K562 (cell line): ENCODE measurements at places on chromosomes 12 and 14. TPM values are rescaled to one million over a fixed set of nuclear protein-coding genes. Genes with fewer than 3 reads are reported as not detected.

- H3K27ac ChIP-seq: no peak overlapping the region
- no peaks in the 10 kb centered on the region; the same call in 1 of the 2 replicates for H3K4me1 ChIP-seq
- no peaks in the 10 kb centered on the region for H3K36me3 ChIP-seq
- H3K27me3 ChIP-seq: no peaks in the 10 kb centered on the region
- H3K4me3 ChIP-seq: no peak overlapping the region
Measured at GRCh38 chr14:61836184-61836583, 74.0 kb downstream of the SNAPC1 start.

The P2RX4 gene
- total RNA-seq: 12.8 and 14.2 TPM in 2 replicates

The TWF1 gene
- 17.2 and 17.4 TPM in 2 replicates for total RNA-seq

The TMEM19 gene
- 14.1 and 15.7 TPM in 2 replicates for total RNA-seq

DNA sequence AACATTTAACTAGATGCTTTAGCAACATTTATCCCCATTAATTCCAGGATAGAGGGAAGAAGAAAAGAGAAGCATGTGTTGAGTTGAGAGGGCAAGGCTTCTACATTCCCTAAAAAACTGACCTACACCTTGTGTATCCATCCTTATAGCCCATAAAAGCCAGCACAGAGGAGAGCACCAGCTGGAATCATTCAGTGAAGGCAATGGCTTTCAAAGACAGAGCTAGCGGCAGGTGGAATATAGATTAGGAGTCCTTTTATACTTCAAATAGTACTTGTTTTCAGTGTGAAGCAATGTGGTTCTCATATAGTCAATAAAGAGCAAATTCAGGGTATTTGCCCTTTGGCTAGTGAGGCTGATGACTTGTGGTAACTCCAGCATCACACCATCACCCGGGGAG, 94.4 kb downstream of the TBC1D30 start:
- no peak overlapping the region for H3K4me3 ChIP-seq
- H3K36me3 ChIP-seq: no peaks in the 10 kb centered on the region
- no peak for DNase-seq
- no peaks in the 10 kb centered on the region for H3K4me1 ChIP-seq

GRCh38 chr14:47012533-47013280, 361.1 kb upstream of the RPL10L start:
- no peaks in the 10 kb centered on the region for H3K36me3 ChIP-seq
- no peaks in the 10 kb centered on the region for H3K27me3 ChIP-seq
- no peak overlapping the region for H3K27ac ChIP-seq
- H3K4me1 ChIP-seq: no peaks in the 10 kb centered on the region

DNA sequence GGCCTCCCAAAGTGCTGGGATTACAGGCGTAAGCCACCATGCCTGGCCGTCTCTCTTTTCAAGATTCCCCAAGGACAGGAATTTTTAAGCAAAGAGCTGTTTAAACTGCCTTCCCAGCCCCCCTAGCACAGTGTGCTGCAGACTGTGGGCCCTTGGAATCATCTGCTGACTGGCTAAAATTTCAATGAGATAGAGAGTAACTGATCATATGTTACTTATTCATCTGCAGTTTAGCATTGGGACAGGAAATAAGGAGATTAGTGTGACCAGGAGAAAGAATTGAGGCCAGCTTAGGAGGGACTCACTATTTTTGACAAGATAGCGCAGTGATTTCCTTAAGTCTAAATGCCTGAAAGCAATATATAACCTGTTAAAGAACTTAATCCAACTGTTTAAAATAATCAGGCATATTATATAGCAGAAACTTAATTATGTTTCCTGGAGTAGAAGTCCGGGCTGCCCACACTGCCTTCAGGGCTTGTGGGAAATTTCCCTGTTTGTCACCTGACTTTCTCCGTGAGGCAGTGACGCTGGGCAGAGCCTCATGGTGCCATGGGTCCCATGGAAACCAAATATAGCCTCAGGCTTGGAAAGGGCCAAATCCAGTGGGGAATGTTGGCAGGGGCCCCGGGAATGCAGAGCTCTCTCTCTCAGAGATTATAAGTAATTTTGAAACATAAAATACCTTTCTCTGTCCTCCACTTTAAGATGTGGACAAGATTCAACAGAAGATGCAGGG, 22.8 kb upstream of the CEBPE start:
- peaks cover 5% of the 10 kb centered on the region; the same call in 1 of the 3 replicates for H3K36me3 ChIP-seq
- H3K4me3 ChIP-seq: no peak overlapping the region
- H3K27ac ChIP-seq: no peak overlapping the region

DNA sequence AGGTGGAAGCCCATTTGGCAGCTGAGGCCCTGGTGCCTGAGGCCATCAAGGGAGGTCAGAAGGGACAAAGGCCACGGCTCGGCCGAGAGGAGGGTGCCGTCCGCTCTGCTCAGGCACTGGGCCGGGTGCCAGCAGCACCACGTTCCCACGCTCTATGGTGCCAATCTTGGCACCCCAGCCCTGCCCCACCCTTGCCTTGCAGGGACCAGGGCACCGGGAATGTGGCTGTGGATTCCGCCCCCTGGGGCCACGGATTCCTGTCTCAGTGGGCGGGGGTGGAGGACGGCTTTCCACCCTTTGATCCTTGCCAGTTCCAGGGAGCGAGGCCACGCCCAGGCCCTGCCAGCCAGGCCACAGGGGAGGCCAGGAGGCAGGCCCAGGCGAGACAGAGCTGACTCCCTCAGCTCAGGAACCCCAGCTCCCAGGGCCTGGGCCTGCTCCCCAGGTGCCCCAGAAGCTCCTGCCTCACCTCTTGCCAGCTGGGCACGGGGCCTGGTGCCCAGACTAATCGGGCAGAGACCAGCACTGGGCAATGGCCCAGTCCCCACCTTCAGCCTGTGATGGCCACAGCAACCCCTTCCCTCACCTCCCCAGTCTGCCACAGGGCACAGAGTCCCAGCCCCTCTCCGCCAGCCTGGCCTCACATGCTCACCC, 26.4 kb upstream of the GPR132 start:
- H3K4me1 ChIP-seq: 0 out of 3 replicates have a peak, but pooled peaks cover 3% of the 10 kb centered on the region
- no peaks in the 10 kb centered on the region for H3K36me3 ChIP-seq
- no peak overlapping the region for H3K27ac ChIP-seq
- H3K4me3 ChIP-seq: no peak overlapping the region
- peaks cover 24% of the 10 kb centered on the region for H3K27me3 ChIP-seq
- no peak for DNase-seq

The STON2 gene
- 89.4 and 99.3 TPM in 2 replicates for total RNA-seq

The TMEM229B gene
- 0.11 TPM in 1 of 2 replicates, not detected in the other for total RNA-seq

The KRT82 gene
- not detected in 2 replicates for total RNA-seq

The ADAMTS20 gene
- 0.09 TPM in 1 of 2 replicates, not detected in the other for total RNA-seq
